ENCODE measurements at places on chromosomes 11 and 22. TPM values are rescaled to one million over a fixed set of nuclear protein-coding genes. Genes with fewer than 3 reads are reported as not detected.

The TBX10 gene
- polyA plus RNA-seq, result not detected

The CNTF gene
- polyA plus RNA-seq, result 0.24 TPM

The OR52N4 gene
- polyA plus RNA-seq, result 0.04 TPM

The SEPTIN3 gene
- polyA plus RNA-seq, result 0.11 TPM

The NARS2 gene
- 17.2 TPM for polyA plus RNA-seq

The ANO3 gene
- polyA plus RNA-seq, result 0.01 TPM

The TRMT2A gene
- 77.1 TPM for polyA plus RNA-seq

The RNF169 gene
- polyA plus RNA-seq, result 9.2 TPM

The LRRN4CL gene
- polyA plus RNA-seq, result 1.4 TPM

The HOATZ gene
- polyA plus RNA-seq, result not detected

Data from esophagus (tissue), 2 donors.